CD8-positive, alpha-beta memory T cell (primary cell): ENCODE measurements at places on chromosomes 1 and 21. TPM values are rescaled to one million over a fixed set of nuclear protein-coding genes. Genes with fewer than 3 reads are reported as not detected.

- DNase-seq: no peak
Observed at GRCh38 chr1:23376890-23377811, 7.5 kb upstream of the ZNF436 start.

- DNase-seq: peak; percentile 57
Observed at GRCh38 chr1:19918057-19918456, 5.4 kb downstream of the PLA2G2E start.

- DNase-seq: no peak
Observed at GRCh38 chr1:10170239-10170574, 40.2 kb upstream of the KIF1B start.

DNA sequence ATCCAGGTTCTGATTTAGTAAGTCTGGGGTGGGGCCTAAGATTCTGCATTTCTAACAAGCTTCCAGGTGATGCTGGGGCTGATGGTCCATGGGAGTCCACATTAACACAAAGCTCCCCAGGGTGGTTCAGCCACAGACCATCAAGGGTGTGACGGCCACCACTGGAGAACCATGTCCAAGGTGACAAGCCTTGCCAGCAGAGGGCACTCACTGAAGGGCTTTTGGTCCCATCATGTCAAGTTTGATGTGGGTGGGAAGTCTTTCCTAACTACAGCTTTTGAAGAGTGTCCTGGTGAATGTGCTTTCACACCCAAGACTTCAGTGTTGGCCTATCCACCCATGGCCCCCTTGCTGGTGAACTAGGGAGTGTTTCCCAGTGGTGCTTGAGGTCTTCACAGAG, 67.1 kb downstream of the UBE2T start:
- DNase-seq: no peak

DNA sequence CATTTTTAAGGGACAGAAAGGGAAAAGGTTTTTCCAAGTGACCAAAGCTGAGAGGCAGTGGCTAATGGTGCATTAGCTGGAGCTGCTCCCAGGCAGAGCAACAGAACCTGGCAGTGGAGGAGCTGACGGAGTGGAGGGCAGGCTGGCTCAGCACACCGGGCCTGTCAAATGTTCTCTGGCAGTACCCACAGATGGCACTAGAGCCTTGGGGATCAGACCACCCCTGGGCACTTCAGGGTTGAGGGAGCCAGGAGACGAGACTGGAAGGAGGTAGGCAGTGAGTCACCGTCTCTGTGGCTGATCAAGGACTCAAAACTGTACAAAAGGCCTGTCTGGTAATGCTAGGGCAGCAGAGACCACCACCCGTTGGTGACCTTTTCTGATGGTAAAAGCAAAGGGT, 121.7 kb upstream of the KIAA0040 start:
- no peak for DNase-seq

- DNase-seq: peak; percentile 76
Observed at GRCh38 chr1:26787381-26787705, 407 bp upstream of the PIGV start.

- DNase-seq: no peak
Observed at GRCh38 chr1:21605964-21606705, 63.0 kb downstream of the RAP1GAP start.

DNA sequence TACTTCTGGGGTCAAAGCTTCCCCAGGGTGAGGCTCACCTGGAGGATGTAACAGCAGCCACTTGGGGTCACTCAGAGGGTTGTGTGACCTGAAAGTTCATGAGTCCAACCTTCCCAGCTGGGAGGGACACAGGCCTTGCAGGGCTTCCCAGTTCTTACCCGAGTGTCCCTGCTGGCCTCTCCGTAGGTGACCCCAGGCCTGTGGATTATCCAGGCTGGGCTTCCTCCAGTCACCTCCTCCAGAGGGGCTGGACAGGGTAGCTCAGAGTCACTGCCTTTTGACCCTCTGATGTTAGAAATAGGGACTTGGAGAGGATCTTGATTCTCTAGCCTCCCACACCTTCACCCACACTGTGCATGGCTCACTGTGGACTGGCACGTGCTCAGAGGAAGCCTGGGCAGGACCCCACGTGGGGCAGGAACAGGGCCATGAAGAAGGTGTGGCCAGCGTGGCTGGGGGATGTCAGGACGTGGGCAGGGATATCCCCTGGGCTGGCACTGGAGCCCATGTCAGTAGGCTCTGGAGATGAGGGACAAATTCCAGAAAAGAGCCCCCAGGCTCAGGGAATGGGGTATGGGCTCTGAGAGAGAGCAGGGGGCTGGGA, 131.8 kb downstream of the ACTL8 start:
- no peak for DNase-seq

Gene SPRR1A
- total RNA-seq: not detected

DNA sequence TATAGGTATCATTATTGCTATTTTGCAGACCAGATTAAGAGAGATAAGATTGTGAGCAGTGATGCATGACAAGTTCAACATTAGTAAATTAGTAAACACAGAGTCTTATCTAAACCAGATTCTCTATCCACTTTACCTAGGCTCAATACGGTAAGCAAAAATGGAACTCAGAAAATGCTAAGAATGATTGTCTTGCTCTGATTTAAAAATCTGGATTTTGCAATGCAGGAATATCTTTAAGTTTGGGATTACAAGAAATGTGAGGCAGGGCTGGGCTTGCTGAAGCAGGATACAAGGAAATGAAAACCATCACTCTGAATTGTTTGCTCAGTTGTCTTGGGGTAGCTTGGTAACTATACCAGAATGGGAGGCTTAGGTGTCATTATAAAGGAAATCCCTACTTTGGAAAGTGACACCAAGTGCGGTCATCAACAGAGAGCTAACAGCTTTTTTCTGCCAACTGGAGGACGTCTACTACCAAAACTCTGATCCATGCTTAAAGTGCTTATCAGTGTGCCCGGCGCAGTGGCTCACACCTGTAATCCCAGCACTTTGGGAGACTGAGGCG, 332.7 kb upstream of the RUNX1 start:
- no peak for DNase-seq

GRCh38 chr1:183000167-183000962, 22.9 kb upstream of the LAMC1 start:
- no peak for DNase-seq

- no peak for DNase-seq
Observed at GRCh38 chr1:10672343-10673050, 123.9 kb downstream of the CASZ1 start.

- no peak for DNase-seq
Observed at GRCh38 chr1:52404975-52405338, 555 bp downstream of the PRPF38A start.

- no peak for DNase-seq
Observed at GRCh38 chr1:13584876-13585611, 1.4 kb downstream of the PDPN start.

GRCh38 chr1:72280711-72281110, 1.6 kb downstream of the NEGR1 start:
- no peak for DNase-seq

GRCh38 chr1:47440599-47441081, 2.8 kb downstream of the FOXD2 start:
- no peak for DNase-seq

DNA sequence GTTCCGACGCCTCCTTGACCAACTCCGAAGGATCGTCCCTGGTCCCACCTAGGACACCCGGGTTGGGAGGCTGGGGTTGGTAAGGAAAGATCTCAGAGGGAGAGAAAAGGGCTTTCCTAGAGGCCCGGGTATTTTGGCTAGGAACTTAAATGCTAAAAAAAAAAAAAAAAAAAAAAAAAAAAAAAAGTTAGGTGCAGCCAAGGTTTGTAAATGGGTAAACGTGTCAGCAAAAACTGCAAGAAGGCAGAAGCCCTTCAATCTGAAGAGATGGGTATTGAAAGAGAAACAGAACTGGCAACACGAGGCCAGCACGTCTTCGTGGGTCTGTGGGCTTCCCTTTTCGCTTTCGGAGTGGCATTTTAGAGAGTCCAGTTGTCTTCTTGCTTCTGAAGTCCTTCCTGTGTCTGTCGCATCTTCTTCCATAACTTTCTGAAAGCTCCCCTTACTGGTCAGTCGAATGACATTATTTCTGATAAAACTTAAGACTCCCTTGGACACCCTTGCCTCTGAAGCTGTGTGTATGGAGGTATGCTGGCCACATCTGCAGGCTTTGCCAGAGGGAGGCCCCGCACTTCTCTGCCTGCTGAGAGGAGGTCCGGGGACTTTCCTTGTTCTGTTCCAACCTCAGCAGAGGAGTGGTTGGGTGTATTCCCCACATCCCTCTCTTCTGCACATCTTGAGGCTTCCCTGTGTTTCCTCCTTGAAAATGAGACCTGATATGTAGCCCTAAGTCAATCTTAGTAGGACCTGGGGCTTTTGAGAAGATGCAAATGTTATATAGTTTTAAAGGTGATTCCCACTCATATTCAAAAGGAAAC, 745 bp downstream of the RCSD1 start:
- DNase-seq: no peak

DNA sequence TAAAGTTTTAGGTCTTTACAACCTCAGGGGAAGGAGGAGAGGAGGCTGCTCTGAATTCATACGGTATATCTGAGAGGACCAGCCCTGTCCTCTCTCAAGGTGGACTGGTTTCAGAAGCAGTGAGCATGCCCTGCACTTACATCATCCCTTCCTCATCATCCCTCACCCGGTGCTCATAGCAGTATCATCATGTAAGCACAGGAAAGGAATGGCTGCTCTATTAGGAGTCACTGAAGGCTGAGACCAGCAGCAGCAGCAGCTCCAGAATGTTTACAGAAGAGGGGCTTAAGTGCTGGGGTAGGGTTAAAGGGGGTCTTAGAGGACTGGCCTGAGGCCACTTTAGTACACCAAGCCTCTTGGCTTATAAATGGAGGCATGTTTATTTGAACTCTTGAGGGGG, 185.9 kb downstream of the AK5 start:
- DNase-seq: no peak

- DNase-seq: no peak
Observed at GRCh38 chr1:212007886-212008285, 27.5 kb downstream of the INTS7 start.

DNA sequence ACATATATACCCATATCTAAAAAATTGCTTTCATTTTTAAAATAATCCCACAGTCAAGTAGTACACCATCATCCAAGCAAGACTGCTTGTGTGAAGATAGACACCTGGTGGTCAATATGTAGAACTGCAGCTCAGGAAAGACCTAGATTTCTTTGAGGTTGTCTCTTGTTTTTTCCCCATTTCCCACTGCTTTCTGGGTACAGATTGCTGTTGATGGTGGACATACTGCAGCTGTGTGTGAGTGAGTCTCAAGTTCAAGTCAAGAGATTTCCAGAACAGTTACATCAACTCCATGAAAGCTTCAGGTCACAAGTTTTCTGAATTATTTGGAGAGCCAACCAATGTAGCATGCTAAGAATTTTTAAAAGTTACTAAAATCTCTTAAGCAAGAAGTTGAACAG, 306.4 kb downstream of the DUSP10 start:
- no peak for DNase-seq

DNA sequence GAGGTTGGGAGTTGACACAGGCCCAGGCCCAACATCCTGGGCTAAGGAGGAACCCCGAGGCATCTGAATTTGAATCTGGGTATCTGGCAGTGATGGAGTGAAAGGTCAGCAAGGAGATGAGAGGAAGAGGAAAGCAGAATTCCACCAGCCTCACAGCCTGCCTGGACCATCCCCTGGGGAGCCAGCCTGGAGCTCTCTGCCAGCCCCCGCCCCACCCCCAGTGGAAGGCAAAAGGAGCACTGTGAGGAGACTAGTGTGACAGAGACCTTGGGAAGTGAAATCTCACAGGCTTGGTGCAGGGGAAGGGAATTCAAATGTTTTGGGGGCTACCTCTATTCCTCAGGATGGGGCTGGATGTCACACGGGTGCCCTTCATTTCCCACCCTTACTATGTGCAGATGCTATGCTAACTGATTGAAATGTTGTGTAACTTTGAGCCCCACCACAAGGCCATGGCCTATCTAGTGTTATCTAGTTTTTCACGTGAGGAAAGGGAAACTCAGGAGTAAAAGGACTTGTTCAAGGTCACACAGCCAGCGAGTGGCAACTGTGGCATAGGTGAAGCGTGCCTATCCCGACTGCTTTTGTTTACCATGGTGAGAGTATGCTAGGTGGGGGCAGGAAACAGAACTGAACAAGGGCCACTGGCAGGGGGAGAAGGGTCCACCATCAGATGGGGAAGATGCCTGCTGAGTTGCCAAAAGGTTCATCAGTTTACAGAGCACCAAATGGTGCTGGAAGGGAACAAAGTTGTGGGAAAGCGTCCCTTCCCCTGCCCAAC, 29.8 kb downstream of the AHDC1 start:
- no peak for DNase-seq

- DNase-seq: no peak
Observed at GRCh38 chr1:226598455-226598849, 49.9 kb downstream of the STUM start.

DNA sequence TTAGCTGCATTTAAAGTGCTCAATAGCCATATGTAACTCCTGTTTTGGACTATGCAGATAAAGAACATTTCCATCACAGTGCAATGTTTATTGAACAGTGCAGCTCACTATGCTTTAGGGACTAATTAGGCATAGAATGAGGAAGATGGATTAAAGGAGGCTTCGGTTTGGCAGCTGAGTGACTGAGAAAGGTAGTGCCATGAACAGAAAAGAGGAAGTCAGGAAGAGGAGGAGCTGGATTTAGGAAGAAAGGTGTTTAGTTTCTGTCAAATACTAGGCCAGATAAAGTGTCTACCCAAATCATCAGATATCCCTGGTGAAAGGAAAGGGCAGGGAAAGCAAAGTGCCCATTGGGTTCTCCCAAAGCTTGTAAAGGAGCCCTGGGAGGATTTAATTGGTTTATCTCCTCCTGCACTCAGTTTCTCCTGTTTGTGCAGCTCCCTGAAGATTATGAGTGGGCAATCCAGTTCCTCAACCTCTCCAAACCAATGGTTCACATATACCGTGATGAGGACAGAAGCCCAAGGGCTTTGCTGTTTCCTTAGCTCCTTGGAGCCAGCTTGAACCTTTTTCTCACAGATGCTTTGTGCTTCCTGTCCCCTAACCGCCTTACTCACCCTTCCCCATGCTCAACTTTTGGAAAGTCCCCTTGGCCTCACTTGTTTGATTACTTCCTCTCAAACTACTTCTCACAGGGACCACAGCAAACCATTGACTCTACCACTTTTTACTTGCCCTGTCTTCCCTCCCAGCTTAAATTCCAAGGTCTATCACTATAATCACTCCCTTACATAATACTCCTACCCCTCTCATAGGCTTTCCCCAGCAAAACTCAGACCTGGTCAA, 3.5 kb upstream of the RAP1A start:
- DNase-seq: peak; percentile 47

DNA sequence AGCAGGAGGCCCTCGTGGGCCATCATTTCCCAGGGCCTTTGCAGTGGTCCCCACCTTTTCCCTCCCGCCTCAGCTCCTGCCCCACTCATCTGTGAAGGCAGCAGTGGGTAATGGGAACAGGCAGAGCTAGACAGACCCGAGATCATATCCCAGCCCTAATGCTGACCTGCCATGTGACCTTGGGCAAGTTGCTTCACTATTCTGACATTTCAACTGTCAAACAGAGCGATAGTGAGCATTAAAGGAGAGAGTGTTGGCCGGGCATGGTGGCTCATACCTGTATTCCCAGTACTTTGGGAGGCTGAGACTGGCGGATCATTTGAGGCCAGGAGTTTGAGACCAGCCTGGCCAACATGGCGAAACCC, 51.7 kb downstream of the RPS6KA1 start:
- DNase-seq: no peak

Gene THEM5
- not detected for total RNA-seq
